ENCODE measurements at places on chromosomes 12 and 14.

GRCh38 chr12:54358191-54358944 lies 5.9 kb downstream of the GPR84 start:
- no peak for DNase-seq

DNA sequence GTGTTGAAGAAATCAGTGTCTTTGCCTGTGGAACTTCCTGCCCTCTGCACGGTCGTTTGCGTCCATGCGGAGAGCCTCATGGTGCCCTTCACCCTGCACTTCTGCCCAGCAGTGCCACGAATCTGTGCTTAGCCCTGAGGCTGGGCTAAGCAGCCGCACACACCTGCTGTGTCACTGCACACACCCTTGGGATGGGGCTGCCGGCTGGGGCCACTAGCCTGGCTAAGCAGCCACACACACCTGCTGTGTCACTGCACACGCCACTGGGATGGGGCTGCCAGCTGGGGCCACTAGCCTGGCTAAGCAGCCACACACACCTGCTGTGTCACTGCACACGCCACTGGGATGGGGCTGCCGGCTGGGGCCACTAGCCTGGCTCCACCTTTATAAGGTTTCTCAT lies 188.5 kb downstream of the KIF26A start:
- no peak for DNase-seq

DNA sequence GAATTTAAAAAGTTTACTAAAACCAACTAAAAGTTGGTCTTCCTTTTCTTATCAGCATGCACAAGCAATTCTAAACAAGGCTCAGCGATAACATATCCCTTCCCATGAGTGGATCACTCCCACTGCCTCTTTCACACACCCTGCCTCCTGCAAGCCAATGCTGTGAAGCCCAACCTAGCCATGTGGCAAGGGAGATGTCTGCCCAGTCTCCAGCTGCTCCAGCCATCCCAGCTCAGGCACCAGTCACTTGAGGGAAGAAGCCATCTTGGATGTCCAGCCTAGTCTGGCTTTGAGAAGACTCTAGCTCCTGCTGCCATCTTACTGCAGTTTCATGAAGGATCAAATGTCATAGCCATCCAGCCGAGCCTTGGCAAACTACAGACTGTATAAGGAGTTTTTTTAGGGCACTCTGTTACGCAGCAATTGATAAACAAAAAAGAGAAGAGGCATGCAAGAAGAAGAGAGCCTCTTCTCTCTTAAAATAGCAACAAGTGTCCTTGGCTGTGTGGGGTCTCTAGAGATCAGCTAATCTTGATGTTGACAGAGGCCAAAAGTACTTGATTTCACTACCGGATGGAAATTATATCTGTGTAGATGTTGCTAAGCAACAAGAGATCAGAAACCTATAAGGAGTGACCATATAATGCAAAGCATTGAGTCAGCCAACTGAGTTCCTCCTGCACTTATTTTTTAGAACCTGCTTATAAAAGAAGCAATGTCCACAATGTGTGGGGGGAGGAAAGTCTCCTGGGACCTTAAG lies 108.9 kb downstream of the PTCSC3 start:
- no peak for DNase-seq

- no peak for DNase-seq
These were observed 173.2 kb downstream of the EGLN3 start for GRCh38 chr14:33777681-33778080.

DNA sequence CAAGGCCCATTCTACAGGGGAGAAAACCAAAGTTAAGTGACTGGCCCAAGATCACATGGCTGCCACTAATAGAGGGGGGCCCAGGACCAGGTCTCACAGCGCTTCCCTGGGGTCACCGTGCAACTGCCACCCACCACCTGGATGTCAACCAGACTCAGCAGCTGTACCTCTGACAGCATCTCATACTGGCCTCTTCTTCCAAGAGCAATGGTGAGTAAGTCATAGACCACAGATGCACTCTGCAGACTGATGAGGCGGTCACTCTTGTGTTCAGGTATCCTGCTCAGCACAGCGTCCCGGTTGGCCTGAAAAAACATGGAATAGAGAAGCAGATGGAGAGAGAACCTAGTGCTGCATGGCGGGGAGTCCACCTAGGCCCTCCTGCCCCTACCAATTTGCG lies 139.9 kb downstream of the TTC7B start:
- DNase-seq: no peak

GRCh38 chr12:132478845-132479244 lies 11.1 kb upstream of the FBRSL1 start:
- DNase-seq: peak; percentile 26

DNA sequence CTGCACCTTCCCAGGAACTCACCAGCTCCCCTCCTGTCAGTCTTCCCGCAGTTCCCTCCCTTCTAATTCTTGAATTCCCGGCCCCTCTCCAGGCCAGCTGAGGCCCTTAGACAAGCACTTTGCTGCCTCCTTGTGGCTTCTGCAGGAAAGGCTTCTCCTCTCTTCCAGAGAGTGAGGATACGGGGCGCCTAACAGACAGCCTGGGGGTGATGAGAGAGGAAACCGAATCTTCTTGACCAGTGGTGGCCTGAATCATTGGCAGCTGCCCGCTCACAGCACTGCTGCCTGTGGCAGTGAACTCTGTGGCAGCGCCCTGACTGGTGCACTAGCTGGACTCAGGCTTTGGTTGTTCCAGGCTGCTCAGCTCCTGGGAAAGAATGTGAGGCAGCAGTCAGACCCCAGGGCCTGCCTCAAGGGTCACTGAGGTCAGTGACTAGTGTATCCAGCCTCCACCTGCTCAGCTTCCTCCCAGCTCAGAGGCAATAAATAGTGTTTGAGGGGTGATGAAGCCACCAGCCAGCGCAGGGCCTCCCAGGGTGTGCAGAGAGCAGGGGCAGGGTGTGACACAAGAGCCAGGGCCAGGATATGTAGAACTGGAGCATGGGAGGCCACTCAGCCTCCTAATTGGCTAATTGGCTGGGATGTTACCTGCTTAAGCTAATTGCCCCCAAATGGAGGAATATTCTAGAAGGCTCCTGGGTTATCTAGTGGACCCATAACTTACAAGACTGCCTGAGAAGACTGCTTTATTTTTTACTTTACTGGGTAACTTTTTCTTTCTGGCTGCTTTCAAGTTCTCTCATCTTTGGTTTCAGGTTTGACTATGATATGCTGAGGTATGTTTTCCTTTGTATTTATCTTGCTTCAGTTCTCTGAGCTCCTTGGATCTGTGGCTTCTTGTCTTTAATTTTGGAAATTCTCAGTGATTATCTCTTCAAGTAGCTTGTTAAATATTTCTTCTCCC lies 12.9 kb upstream of the MCRS1 start:
- peak; percentile 88 for DNase-seq

DNA sequence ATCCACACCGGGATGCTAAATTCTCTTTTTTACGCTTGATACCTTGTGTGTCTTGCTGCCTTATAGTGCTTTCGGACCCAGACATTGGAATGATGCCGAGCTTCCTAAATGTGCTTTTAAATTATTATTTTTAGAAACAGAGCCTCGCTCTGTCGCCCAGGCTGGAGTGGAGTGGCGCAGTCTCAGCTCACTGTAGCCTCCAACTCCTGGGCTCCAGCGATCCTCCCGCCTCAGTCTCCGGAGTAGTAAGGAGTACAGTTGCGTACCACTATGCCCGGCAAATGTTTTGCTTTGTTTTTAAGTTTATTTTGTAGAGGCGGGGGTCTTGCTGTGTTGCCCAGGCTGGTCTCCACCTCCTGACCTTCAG lies 489 bp upstream of the EML5 start:
- no peak for DNase-seq

- DNase-seq: no peak
These were observed 341.8 kb downstream of the FSCB start for GRCh38 chr14:44165286-44165685.

DNA sequence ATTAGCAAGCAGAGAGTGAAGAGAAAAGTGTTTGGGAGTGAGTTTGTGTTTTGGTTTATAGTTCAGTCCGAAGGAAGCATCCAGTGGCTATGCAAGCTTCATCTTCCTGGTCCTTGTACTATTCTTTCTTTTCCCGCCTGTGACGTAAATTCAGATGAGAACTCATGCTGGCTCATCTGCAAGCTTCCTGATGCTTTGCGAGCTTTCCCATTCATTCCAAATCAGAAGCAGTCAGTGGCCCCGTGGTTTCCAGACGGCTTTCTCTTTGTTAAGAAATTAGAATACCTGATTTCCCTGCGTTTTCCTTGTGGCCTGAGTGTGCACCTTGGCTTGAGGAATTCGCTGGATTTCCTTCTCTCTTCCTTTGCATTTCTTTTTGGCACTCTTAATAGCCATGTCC lies 89.5 kb downstream of the TESC start:
- no peak for DNase-seq

- DNase-seq: no peak
These were observed 273.8 kb downstream of the TTC8 start for GRCh38 chr14:89098254-89098653.

- peak; percentile 30 for DNase-seq
These were observed 20.1 kb upstream of the PLEKHD1 start for GRCh38 chr14:69464379-69464778.

DNA sequence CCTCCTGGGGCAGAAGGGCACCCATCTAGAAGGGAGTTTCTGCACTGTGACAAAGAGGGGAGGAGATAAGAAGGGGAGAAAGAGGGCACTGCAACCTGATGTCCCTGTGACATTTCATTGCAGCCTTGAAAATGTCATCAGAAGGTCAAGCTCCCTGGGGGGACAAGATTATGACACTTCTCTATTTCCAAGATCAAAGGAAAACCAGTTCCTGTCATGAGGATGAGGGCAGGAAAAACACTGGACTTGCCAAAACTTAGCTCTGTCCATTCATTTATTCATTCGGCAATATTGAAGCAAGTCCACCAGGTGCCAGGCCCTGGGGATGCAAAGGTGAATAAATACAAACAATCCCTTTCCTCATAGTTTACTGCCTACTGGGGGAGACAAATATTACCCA lies 138.4 kb upstream of the CDKN3 start:
- no peak for DNase-seq

- DNase-seq: no peak
These were observed 130.8 kb downstream of the SLC25A47 start for GRCh38 chr14:100453930-100454329.

DNA sequence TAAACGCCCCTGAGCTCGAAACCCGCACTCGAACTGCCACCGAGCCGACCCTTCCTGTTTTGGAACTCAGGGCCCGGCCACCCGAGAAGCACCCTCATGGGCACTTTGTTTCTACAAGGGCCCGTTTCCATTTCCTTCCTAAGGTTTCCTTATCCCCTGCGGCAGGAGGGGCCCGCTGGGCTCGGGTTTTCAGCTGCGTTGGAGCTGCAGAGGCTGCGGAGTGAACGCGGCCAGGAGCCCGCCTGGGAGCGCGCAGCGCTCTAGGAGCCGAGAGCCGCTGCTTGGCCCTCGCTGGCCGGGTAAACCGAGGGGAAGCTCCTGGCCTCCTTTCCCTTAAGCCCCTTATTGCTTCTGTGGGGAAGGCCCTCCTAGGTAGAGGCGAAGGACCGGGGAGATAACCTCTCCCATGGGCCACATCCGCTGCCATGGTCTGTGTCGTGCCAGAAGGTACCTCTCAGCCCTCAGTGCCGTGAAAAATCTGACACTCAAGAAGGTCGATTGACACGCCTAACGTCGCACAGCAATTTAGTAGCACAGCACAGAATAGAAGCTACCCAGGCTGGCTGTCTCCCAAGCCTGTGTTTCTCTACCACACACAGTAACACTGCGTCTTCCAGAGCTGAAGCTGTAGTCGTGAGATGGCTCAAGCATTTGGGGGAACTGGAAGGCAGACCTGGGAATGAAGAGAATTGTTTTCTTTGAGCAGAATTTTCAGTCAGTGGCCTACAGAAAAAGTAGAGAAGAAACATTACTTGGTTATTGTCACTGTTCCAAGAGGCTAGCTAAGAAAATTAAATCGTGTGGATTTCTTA lies 12.9 kb upstream of the CALM1 start:
- peak; percentile 72 for DNase-seq

DNA sequence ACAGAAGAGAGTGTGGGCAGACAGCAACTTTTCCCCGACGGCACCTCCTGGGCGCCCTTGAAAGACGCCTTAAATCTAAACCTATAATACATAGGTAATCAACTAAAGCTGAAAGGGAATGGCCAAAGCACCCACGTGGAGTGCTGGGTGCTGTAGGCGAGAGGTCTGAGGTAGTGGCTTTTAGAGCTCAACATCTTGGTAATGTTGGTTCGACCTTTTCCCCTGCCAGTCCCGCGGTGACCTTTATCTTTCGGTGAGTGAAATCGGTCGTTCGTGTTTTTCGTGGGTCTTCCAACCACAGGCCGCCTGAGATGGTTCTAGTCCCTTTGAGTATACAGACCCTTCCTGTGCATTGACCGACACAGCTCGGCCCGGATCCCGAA lies 9.1 kb downstream of the OR6S1 start:
- DNase-seq: no peak

DNA sequence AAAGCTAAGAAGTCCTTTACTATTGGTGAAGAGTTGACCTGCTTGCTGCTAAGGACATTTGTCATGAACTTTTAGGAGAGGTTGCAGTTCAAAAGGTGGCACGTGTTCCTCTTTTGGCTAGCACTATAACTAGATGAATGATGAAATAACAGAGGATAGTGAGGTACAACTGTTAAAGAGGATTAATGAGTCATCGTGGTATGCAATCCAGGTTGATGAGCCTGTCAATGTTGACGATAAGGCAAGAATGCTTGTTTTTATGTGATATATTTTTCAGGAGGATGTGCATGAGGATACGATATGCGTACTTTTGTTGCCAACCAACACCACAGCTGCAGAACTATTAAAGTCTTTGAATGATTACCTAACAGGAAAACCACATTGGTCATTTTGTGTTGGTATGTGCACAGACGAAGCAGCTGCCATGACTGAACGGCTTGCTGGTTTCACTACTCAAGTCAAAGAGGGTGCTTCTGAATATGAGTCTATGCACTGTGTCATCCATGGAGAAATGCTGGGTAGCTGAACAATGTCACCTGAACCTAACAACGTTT lies 10.6 kb downstream of the CEP128 start:
- peak; percentile 68 for DNase-seq

GRCh38 chr14:64801046-64801445 lies 78.7 kb downstream of the SPTB start:
- no peak for DNase-seq

DNA sequence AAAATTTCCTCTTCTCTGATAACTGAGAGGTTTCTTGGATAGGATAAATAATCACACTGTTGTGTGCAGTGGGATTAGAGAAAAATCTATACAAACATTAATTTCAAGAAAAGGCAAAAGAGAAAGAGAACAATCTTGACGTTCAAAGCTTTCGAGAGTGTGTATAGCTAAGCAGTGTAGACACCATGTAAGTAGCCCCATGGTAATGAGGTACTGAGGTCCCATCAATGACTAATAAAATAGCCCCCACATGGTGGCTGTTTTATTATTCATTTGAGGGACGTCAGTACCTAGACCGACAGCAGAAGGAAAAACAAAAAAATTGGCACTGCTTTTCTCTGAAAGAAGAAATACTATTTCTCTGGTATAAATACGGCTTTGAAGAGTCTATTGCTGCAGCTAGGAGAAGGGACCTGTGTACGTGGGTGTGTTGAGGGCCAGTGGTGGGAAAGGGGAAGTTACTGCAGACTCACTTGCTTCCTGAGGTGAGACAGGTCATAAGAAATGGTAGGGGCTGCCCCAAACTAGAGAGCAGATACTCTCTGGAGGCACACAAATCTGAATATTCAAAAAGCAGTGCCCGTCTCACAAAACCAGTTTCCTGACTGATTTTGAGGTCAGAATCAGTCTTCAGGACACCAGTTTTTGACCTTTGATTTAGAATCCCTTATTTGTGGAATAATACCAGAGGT lies 339.8 kb downstream of the EMP1 start:
- DNase-seq: no peak
